ENCODE measurements at places on chromosomes 11 and 22.

DNA sequence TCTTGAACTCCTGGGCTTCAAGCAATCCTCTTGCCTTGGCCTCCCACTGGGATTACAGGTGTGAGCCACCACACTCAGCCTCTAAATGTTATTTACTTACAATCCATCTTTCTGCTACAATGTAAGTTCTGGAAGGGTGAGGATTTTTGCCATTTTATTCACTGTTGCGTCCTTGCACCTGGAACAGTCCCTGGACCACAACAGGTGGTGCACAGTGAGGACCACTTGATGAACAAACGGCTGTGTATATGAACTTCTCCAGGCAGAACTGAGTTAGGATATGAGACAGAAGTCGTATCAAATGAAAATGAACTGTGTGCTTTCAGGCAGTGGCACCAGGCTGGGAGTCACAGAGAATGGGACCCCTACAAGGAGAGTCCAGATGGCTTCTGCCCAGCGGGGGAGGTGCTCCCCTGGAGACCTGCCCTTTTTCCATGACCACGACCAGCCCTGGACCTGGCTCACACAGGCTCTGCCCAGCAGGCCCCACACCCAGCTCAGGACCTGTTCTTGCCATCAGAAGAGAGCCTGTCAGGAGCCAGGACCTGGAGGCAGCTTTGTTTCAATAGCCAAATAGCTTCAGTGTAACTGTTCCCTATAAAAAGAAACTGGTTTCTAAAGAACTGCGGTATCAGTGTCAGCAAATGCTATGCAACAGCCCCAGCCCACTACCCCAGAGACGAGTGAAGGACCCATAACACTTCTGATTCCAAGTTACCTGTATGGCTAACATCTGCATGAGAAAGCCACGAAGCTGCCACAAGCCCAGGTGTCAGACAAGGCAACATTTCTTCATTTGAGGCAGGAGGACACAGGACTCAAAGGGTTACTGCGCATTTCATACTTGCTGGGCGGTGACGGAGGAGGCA lies 104.9 kb downstream of the MICAL3 start:
- no peak for DNase-seq

DNA sequence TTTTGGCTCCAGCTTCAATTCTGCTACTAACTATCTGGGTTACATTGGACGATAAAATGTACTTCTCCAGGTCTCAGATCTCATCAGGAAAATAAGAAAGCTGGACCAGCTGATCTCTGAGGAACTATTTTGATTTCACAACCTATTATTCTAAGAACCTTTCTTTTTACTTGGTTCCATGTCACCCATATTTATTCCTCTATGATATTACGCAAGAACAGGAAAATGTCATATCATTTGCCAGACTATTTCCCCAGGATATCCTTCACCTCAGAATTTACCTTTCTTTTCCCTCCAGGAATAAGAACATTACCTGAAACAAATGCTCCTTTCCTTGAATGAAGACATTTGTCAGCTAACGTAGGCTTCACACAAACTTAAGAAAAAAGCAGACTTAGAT lies 387.5 kb upstream of the RAG2 start:
- no peak for DNase-seq

- peak; percentile 3 for DNase-seq
These were observed 859.5 kb upstream of the CCDC90B start for GRCh38 chr11:84145616-84146185.

- DNase-seq = no peak
These were observed 67.1 kb upstream of the LDLRAD3 start for GRCh38 chr11:35876786-35877185.

DNA sequence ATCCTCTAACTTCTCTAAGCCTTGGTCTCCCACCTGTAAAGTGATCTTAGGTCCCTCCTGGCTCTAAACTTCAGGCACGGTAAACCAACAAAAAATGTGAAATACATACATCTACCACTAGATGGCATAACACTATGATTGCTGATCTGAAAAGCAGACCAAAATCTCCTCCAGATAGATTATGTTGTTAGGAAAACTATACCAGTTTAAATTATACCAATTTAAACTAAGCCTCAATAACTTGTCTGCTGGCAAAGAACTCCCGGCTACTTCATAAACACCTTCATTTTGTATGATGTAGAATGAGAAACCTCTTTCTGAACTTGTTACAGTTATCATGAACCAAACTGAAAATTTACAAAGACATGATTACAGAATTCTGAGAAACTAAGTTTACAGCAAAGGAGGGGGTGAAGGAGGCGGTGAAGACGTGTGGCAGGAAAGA lies 85.9 kb downstream of the SBF2 start:
- DNase-seq = peak; percentile 29

DNA sequence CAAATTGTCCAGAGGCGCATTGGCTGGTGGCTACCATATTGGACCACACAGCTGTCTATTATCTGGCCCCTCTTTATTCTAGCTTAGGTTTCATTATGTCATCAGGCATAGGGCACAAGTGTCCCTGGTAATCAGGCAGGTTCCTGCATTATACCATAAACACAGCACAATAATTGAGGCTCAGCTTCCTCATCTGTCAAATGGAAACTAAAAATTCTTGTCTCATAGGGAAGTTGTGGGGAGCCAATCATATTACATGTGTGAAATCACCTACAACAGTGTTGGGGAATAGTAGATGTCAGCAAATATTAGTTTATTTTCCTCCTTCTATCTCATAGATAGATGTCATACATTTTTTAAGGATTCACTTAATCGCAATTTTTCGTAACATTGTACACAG lies 231.0 kb upstream of the SORL1-AS1 start:
- DNase-seq = no peak

GRCh38 chr11:98027652-98028051 lies 993.1 kb upstream of the CNTN5 start:
- DNase-seq = no peak
